Stimulated activated naive CD8-positive, alpha-beta T cell treated with anti-CD3 and anti-CD28 coated beads, Interleukin-15, Interleukin-2, amounts not matched to agents 100 U/mL and 50 U/mL, for 24 hours (primary cell): ENCODE measurements at places on chromosomes 3 and 15.
A peak's percentile ranks its signal among the peaks of the same experiment; 100 is the strongest.

DNA sequence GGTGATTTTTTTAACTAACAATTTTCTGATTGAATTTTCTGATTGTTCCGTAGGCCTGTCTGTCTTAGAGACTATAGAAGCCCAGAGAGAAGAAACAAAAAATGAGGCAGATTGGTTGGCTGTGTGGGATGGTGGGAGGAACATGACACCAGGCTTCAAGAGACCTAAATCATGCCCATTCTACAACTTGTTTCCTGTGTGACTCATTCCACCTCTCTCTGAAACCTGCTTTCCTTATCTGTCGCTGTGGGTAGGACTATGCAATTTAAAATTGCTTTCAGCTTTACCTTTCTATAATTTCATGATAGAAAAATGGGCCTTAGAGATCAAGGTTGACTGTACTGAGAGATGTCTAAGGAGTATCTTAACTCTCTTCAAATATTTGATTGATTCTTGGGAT is 44.5 kb downstream of the OXNAD1 start:
- DNase-seq = no peak

DNA sequence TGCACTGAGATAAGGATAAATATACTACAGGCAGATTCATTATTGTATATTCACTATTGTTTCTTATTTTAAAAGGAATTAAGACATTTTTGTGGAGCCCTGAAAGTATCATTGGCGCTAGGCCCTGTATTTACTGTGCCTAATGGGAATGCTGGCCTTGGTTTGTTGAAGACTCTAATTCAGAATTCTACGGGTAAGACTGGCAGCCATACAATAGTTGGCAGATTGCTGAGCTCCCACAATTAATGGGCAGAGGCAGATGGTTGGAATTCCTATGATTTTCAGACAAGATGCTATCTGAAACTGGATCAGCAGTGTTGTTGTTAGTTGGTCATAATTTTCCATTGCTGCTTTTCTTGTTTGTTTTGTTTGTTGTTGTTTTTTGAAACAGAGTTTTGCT is 14.7 kb downstream of the PGBD4 start:
- no peak for DNase-seq

GRCh38 chr15:89129123-89129815 is 41.0 kb downstream of the ABHD2 start:
- peak; percentile 73 for DNase-seq

GRCh38 chr3:107813026-107813425 is 277.8 kb downstream of the CD47 start:
- DNase-seq = no peak

- DNase-seq = no peak
Measured at GRCh38 chr3:12115849-12116248, 42.9 kb downstream of the TIMP4 start.

DNA sequence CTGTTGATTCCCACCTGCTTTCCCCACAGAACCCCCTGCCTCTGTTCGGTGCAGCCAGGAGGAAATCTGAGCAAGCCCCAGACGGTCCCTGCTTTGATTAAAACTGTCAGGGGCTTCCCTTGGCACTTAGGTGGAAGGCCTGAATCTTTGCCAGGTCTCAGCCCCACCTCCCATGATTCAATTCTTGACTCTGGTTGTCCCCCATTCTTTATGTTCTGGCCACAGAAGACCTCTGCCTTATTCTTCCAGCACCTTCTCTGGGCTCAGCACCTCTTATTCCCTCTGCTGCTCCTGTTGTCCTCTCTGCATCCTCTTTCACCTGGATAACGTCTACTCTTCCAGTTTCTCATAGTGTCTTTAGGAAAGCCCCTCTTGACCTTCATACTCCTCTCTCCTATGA is 349.4 kb downstream of the PTPRG start:
- DNase-seq = no peak

- no peak for DNase-seq
Measured at GRCh38 chr3:117068301-117068700, 358.7 kb downstream of the TUSC7 start.

DNA sequence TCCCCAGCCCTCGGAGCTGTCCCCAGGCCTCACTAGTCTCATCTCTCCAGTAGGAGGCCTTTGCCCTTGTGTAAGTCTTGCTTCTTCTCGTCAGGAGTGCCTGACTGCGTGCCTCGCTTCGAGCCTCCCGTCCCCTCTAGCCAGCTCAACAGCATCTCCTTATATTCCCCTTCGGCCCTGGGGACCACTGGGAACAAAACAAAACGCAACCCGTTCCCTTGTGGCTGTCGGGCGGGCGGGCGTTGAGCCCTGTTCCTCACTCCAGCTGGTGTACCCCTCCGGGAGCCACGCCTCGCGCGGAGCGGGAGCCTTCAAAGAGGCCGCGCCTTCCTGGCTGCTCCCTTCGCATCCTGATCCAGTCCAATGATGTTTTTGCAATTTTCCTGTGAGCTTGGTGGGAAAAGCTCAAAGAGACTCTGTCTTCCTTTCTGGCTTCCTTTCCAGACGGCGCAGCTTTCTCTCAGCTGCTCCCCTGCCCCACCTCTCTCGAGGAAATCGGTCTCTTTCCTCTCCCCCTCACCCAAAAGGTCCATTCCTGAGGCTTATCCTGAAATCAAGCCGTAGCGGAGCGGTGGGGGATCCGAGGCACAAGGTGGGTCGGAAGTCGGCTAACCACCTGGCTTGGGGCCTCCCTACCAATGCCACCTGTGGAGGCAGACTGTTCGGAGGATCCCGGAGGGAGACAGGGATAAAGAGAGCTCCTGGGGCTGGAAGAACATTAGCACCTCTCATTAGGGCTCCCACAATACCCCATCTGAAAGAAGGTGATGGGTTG is 33.4 kb upstream of the SRP14 start:
- no peak for DNase-seq

- no peak for DNase-seq
Measured at GRCh38 chr15:25596644-25597562, 158.1 kb upstream of the UBE3A start.
